ENCODE measurements at places on chromosomes 4 and X.

- DNase-seq, result no peak
Measured at GRCh38 chr4:1574601-1575417, 109.3 kb downstream of the FAM53A start.

- DNase-seq, result no peak
Measured at GRCh38 chr4:68366600-68366999, 16.7 kb upstream of the YTHDC1 start.

GRCh38 chr4:139374251-139374650, 72.0 kb upstream of the NDUFC1 start:
- no peak for DNase-seq

- peak; percentile 47 for DNase-seq
Measured at GRCh38 chr4:84792366-84793301, 173.9 kb downstream of the WDFY3 start.

DNA sequence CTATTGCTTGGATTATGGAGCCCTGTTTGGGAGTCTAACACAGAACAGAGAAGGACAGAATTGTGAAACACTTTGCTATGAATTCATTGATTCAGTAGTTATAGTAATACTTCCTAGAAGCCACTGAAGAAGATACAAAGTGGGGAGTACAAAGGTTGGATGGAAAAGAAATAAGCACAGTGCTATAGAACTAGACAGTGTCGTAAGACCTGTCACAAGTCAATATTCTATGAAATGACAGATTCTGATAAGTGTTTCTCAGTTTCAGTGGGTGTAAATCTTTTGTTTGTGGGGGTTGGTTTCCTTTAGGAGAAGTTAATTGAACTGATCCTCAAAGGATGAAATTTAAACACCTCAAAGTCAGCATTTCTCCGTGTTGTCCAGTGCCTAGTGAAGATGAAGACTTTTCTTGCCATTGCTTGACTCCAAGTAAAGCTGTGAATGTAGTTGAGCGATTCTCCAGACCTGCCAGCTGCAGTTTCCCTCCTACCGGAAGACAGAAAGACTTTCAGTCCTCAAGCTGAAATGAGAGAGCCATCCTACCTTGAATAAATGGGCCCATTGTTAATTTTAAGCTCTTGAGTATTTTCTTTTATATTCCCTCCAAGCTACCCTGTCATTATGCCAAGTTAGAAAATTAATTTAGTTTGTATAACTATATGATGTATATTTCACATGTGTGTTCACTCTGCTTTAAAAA, 7.9 kb downstream of the PDLIM5 start:
- no peak for DNase-seq

DNA sequence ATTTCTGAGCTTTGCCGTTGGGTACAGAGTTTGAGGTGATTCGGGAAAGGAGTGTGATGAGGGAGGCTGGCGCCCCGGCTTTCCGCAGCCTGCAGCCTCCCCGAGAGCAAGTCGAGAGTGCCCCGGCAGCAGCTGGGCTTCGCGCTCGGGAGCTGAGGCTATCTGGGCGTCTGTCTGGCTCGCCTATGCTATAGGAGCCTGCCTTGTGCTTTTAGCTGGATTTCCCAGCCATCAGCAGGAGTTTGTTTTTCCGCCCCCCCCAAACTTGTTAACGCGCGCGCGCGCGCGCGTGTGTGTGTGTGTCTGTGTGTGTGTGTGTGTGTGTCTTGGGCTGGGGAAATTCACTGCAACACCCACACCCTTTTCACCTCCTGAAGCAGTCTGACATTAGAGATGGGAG, 765 bp upstream of the DGKK start:
- no peak for DNase-seq

- DNase-seq, result peak; percentile 55
Measured at GRCh38 chr4:186900232-186900900, 176.7 kb upstream of the FAT1 start.

DNA sequence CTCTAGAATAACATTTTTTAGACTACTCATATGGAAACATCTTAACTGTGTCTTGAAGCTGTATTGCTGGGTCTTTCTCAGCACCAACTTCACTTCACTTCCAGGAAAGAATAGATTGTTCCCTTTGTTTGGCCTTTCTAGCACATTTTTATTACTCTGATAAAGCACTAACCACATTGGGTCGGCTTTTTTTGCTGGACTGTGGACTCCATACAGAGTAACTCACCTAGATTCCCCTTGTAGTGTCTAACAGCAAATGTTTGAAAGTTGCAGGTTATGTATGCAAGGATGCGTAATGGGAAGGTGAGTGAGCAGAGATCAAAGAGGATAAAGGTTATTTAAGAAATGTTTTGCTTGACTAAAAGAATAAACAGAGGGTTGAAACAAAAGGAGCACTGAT, 101.2 kb downstream of the MMRN1 start:
- DNase-seq, result no peak

- no peak for DNase-seq
Measured at GRCh38 chr4:54571293-54572151, 86.2 kb upstream of the KIT start.

DNA sequence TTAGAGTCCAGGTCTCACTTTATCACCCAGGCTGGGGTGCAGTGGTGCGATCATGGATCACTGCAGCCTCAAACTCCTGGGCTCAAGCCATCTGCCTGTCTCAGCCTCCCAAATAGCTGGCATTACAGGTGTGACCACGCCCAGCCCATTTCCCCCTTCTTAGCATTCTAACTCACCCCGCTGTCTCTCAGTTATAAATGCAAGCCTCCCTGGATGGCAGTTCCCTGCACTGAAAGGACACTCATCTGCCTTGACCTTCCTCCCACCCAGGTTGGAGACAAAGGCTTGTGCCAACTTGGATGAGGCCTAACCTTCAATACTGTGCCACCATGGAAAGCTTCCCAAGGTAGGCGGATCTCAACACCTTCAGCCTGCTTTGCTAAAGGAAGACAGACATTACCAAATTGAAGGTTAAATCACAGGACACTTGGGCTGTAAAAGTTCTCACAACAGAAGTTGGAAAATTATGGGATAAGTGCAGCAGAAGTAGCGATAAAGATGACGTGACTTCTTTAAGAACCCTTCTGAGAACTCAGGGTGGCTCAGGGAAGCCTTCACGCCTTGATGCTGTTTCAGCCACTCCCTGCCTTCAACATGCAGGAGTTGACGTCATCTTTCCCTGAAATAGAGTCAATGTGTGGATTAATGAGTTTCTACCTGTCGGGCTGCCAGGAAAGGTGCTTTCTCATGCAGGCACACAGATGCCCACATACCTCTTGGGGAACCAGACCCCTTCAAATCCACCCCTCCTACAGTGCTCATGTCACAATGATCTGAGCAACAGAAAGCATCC, 10.6 kb upstream of the GPM6B start:
- DNase-seq, result no peak
